ENCODE measurements at places on chromosomes 12 and 14.
A peak's percentile ranks its signal among the peaks of the same experiment; 100 is the strongest.

GRCh38 chr12:114658002-114658441 is 26.0 kb downstream of the TBX3 start:
- no peak for DNase-seq

DNA sequence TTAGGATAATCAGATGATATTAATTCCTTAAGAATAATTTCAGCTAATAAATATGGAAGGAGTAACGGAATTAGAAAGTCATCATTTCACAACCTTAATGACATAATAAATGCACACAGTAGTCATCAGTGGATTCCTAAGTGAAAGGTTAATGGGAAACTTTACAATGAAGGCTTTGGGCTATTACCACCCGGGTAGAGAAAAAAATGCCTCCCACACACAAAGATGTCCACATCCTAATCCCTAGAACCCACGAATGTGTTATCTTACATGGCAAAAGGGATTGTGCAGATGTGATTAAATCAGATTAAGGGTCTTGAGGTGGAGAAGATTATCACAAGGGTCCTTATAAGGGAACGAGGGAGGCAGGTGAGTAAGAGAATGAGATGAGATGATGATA is 5.6 kb downstream of the TMED10 start:
- no peak for DNase-seq

DNA sequence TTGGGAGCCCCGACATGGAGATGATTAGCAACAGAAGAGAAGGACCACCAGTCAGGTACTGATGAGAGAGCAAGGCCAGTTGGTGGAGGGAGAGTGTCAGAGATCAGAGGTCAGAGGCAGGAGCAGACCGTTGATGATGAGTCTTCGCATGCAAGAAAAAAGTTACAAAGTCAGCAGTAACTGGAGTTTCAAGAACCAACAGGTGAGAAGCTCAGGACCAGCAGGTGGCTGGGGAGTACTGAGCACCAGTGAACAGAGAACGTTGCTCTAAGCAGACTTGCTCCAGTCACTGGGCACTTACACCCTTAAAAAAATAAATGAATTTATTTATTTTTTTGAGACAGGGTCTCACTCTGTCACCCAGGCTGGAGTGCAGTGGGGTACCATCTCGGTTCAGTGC is 44.5 kb upstream of the KCNA1 start:
- DNase-seq = no peak

DNA sequence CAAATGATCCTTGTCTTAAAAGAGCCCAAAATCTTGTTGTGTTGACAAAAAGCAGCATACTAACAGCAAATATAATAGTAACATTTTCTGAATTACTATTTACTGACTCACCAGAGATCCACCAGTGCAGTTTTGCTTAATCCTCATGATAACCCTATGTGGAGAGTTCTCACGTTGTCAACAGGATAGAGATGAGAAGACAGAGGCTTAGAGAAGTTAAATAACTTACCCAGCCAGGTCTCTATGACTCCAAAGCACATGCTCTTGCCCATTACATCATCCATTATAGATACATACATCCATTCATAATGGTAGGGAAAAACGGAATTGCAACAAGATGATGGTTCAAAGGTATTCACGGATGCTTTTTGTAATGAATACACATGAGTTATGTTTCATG is 111.9 kb downstream of the PAX9 start:
- DNase-seq = no peak

DNA sequence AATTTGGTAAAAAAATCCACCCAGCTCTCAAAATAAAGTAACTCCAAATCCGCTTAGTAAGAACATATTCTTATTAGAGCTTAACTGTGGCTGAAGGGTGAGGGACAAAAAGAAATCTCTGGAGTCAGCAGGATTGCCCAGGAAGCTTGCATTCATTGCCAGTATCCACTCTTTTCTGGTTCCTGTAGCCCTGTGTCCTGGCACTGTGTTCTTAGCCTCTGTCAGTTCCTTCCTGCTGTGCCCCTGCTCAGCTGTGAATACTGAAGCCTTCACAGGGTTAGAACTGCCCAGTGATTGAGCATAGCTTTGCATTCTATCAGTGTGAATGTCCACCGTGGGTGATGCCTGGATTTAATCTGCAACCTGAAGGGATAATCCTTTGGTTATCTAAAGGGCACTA is 266.9 kb upstream of the PELI2 start:
- DNase-seq = peak; percentile 44

DNA sequence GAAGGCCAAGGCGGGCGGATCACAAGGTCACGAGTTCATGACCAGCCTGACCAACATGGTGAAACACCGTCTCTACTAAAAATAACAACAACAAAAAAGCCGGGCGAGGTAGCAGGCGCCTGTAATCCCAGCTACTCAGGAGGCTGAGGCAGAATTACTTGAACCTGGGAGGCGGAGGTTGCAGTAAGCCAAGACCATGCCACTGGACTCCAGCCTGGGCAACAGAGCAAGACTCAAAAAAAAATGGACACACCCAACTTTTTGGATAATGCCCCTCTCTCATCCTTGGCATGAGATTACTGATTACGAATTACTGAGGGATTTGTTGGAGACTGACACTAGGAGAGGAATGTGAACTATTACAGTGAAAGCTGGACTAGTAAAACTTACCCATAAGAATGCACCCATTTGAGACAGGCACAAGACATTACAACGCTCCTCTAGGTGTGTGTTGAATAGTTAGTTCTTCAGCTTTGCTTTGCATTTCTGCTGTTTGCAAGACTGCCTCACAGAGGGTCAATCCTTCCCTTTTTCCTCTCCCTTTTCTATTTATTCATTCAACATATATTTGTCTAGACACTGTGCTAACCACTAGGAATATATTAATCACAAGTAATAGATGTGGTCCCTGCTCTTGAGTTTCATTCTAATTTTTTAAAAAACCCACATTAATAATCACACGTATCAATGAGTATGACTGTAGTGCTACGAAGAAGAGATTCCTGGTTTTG is 46.0 kb upstream of the OR5AU1 start:
- no peak for DNase-seq

DNA sequence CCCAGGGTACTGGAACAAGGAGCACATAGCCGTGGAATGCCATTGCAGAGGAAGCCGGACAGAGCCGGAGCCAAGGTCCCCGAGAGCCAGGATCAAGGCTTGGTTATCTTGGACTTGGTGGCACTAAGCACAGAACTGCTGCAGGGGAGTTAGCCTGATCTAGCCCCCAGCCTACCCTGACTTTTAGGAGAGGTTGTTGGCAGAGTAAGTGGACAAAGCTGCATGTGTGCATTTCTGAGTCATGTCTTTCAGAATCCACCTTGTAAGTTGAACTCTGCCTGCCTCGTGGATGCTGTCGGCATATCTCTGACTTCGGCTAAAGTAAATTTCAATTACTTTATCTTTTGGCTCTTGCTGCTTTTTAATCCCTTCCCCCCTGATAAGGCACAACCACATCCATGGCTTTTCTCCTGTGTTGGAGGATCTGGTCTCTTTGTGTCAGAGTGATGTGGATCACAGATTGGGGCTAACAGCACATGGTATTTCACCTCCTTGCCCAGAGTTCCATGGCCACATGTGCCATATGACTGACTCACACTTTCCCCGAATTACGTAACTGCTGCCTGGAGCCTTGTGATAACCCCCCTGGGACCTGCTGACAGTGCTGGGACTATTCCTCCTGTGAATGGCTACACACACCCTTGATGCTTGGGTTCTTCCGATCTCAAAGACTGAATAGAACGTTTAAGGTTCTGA is 240.3 kb downstream of the EMP1 start:
- no peak for DNase-seq

DNA sequence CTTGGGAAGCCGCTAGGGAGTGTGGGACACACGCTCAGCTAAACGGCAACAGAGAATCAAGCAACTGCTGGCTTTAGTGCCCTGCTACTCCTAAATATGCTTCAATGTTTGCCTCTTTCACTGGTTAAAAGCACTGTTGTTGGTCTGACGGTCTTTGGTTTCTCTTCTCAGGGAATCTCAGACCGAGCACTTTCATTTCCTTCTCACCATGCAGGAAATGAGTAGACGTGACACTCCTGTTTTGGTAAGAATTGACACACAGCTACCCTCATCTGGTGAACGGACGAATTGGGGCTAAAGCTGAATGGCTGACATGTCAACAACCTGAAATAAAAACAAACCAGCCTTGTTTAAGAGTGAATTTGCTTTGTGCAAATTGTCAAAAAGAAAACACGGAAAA is 57.5 kb upstream of the PIWIL1 start:
- DNase-seq = no peak

DNA sequence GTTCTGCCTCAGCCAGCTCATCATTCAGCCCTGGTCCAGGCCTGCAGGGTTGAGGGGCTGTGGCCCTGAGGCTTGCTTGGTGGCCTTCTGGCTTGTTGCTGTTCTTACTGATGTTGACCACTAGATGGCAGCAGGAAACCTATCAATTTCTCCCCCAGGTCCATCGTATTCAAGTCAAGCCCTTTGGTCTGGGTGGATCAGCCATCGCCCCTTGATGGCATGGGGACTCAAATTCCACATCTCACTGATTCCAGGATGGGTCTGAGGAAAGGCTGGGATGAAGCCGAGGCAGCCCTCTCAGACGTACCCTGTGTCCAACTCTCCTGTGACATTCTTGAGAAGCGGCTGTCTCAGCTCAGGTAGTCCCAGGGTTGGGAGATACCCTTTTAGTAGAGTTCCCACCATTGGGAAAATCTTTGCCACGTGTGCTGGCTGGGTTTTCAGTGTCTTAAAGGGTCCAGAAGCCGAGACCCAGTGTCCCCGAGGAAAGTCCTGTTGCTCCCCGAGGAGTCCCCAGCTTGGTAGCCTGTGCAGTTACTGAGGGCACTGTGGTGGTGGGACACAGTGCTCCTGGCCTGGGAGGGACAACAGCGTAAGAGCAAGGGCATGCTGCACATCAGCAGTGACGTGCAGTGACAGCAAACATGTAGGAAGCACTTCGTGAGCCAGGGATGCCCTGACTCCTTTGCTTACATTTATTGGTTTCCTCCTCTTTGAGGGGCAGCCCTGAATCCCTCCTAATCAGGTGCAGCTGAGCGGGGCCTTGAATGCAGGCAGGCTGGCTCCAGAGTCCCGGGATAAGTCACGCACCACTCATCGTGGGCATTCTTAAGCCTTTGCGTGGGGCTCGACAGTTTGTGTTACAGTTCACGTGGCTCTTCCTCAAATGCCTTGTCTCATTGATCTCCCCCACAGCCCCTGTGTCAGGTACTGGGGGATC is 58.6 kb downstream of the TSPAN9 start:
- DNase-seq = peak; percentile 91

DNA sequence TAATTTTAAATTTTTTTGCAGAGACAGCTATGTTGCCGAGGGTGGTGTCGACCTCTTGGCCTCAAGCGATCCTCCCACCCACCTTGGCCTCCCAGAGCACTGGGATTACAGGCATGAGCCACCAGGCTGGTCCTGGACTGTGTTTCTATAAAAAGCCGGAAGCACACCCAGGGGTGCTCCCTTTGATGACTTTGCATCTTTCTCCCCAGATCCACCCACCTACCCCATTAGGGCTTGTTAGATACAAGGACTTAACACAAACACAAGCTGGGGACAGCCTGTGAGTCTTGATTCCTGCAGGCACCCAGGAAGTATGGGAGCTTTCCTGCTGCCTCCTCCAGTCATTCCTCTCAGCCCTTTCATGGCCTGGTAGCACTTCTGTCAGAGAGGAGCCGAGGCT is 67.0 kb downstream of the MAP1LC3B2 start:
- no peak for DNase-seq

- no peak for DNase-seq
Measured at GRCh38 chr12:40248585-40249297, 23.9 kb downstream of the LRRK2 start.

DNA sequence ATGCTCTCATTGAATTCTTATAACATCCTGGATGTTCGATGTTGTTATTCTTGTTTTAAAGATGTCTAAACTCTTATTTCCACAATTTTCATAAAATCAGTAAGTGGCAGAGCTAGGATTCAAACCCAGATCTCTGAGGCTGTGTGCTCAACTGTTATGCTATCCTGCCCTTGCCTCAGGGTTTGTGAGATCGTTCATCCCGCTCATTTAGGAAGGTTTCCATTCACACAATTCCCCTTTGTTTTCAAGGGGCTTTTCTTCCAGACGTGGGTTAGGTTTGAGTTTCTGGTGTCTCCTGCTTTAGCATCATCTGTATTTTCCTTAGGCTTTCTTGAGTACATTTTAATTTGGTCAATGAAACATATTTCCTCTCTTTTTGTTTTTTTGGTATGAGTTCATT is 69.3 kb downstream of the APAF1 start:
- no peak for DNase-seq

Data from dermis blood vessel endothelial cell (primary cell).